ENCODE measurements at places on chromosomes 3 and 15. TPM values are rescaled to one million over a fixed set of nuclear protein-coding genes. Genes with fewer than 3 reads are reported as not detected.

CHCHD4 gene
- 15.0 TPM for total RNA-seq

ADAMTSL3 gene
- total RNA-seq, result 19.8 TPM

RTP1 gene
- total RNA-seq, result 0.40 TPM

ECT2 gene
- total RNA-seq, result 22.6 TPM

CNTN4 gene
- total RNA-seq, result 88.0 TPM

ANKRD63 gene
- not detected for total RNA-seq

ACVR2B gene
- 14.1 TPM for total RNA-seq

GHSR gene
- 0.17 TPM for total RNA-seq

UBA3 gene
- 63.4 TPM for total RNA-seq

ABCC5 gene
- total RNA-seq, result 43.0 TPM

GMPS gene
- 36.1 TPM for total RNA-seq

MESP1 gene
- total RNA-seq, result 1.5 TPM

HMCES gene
- total RNA-seq, result 26.5 TPM

MPI gene
- total RNA-seq, result 64.5 TPM

PIGZ gene
- 4.6 TPM for total RNA-seq

ANKRD34C gene
- total RNA-seq, result 0.99 TPM

CPN2 gene
- total RNA-seq, result not detected

LRRN1 gene
- 49.1 TPM for total RNA-seq

CFAP44 gene
- total RNA-seq, result 33.1 TPM

GXYLT2 gene
- total RNA-seq, result 26.4 TPM

DUOXA1 gene
- not detected for total RNA-seq

FAIM gene
- total RNA-seq, result 17.4 TPM

VEPH1 gene
- total RNA-seq, result 10.6 TPM

GOLGA6A gene
- 0.28 TPM for total RNA-seq

C2CD4A gene
- total RNA-seq, result 0.79 TPM

C3orf20 gene
- total RNA-seq, result 0.06 TPM

CPA3 gene
- 4.5 TPM for total RNA-seq

ZNF80 gene
- not detected for total RNA-seq

CX3CR1 gene
- total RNA-seq, result 42.1 TPM

IQCF2 gene
- not detected for total RNA-seq

TNFAIP8L3 gene
- total RNA-seq, result 3.8 TPM

PLA2G4D gene
- total RNA-seq, result 0.10 TPM

Data from spinal cord (tissue), 10 donors.